NCI-H2171 treated with DMSO at 0.1 percent for 48 hours (cell line): ENCODE measurements at places on chromosomes 2 and 18.
A peak's percentile ranks its signal among the peaks of the same experiment; 100 is the strongest.

DNA sequence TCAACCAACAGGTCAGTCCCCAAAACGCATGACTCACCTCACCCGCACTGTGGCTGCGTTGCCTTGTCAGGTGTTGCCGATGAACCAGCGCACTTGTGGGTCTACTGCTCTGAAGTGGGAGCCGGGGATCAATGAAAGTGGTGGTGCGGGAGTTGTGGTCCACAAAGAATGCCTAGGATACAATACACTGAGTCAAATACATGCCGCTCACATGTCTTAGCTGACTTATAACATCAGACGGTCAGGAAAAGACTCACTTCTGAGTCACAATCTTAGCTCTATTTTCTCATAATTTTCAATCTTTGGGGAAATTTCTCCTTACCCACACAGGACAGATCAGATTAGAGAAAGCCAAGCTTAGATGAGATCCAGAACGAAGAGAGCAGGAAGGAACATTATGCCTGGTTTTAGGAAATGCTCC, 107.1 kb upstream of the STK17B start:
- no peak for DNase-seq

- no peak for DNase-seq
These were observed 64.8 kb upstream of the RBM44 start for GRCh38 chr2:237733677-237734300.

- DNase-seq = no peak
These were observed 3.6 kb downstream of the MAB21L4 start for GRCh38 chr2:240892356-240892755.

DNA sequence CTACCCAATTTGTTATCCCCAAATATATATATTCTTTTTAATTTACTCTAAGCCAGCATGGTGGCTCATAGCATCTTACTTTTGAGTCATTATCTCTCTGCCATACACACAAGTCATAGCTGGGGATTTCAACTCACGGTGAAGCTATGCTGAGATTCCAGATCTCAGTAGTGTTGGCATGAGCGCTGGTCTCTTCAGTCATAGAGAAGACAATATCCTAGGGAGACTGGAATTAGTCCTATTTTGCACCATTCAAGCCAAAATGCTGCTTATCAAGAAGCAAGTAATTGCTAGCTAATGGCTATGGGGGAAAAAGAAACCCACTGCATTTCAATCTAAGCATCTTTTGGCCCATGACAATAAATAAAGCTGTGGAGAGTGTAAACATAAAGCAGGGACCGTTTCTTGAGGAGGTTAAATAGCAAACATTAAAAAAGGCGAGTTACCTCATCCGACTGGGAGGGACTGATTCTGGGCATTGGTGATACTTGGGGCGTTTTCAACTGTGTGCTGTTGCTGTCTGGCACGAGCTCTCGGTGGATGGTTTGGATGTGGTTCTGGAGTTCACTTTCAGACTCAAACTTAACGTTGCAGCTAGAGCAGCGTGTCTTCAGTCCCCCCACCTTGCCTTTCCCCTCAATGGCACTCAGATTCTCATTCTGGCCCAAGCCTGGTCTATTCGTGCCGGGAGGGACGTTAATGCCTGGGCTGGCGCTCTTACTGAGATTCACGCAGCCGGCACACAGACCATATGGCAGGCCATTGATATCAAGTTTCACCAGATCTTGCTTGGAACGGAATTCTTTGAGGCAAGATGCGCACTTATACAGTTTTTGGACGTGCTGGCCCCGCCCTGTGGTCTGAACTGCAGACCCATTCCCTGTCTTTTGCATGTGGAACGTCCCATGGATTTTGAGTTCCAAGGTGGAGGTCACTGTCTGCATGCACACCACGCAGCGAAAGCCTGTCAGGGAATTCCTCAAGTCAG, 127.8 kb downstream of the ZNF521 start:
- DNase-seq = peak; percentile 85

DNA sequence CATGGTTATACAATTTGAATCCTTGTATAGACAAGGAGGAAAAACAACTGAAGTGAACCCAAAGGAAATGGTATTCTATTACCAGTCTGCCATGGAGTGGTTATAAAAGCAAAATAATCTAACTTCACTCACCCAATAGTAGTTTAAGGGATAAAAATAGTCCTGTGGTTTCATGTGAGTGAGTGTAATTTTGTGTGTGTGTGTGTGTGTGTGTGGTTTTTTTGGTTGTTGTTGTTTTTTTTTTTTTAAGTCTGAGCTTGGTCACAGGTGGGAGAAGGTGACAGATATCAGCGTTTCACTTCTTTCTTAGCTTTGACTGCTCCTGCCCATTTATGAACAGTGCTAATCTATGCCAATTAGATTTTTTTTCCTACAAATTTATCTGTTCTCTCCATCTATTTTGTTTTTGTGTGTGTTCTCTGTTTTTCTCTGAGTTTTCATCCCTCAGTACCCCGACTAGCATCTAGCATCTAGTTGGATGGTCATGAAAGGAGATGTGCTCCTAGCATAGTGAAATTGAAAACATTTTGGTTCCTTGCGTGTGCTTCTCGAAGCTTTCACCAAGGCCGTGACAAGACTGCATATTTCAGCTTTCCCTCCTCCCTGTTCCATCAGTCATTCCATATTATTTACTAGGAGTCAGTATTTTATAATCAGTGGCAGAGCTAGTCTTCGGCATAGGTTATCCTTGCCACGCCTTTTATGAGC, 200.1 kb upstream of the DTNA start:
- DNase-seq = no peak

GRCh38 chr2:219997341-219997851, 370.0 kb downstream of the SLC4A3 start:
- DNase-seq = peak; percentile 80

GRCh38 chr2:218027426-218028188, 24.8 kb upstream of the TNS1 start:
- no peak for DNase-seq

DNA sequence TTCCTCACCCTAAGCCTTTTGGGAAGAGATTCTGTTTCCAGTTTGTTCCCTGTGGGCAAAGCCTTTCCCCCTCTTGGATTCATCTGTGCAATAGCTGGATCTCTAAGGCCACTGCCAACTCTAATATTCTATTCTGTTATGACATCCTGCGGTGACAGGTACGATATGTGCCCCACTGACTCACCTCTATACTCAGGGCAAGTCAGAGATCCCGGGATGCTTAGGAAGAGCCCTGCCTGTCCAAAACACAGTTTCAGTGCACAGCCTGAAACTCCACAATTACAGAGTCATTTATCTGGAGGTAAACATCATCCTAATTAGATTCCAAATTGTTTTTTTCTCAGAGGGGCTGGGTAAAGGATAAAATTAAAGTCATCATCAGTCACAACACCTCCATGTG, 190.2 kb downstream of the TFCP2L1 start:
- no peak for DNase-seq

DNA sequence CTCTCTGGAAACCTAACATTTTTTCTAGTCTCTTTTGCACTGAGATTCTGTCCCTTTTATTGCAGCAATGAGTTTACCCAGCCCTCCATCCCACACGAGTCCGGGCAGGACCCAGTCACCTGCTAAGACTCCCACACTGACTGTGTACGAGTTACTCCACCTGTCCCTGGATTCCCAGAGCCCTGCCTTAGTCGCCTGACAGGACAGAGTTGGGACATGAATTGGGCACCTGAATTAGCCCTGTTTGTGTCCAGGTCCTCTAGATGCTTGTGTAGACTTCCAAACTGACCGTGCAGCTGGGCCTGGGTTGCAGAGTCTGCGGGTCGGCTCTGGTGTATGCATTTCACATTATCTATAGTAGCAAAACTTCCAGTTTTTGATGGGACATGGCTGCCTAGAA, 238.7 kb downstream of the VAPA start:
- peak; percentile 30 for DNase-seq

DNA sequence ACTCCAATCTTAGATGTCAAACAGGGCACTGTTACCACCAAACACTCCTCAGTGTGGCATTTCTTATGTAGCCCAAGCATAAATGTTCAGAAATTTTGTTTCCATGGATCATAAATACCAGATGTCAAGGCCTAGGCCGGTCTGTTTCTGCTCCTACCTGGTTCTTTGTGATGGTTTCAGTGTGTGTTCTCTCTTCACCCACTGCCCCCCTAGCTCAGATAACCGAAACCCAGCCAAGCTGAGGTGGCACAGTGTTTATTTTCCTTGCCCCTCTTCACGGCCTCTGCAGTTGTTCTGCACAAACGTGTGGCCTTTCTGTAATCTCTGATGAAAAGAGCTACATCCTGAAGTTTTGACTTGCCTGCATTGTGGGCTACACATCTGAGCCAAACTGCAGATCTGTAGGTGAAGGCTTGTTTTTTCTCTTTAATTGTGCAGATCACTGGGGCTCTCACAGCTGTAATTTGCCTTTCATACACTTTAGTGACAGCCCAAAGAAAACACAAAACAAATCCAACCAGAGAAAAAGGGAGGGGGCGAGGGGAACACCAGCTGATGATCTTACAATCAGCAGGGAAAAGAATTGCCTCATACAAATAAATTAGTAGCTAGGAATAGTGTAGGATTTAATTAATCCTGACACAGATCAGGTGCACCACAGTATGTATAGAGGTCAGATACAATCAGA, 99.1 kb downstream of the NRP2 start:
- no peak for DNase-seq

GRCh38 chr2:163735685-163736432, at the start of gene FIGN:
Gene FIGN, minus strand, starts transcription at chr2:163736008. Its CDS starts 1,081 bp downstream, at chr2:163734927.
- DNase-seq = peak; percentile 35

GRCh38 chr2:168300460-168300859, 53.1 kb upstream of the STK39 start:
- DNase-seq = no peak

GRCh38 chr2:219445220-219445640, 10.6 kb downstream of the SPEG start:
- peak; percentile 92 for DNase-seq

GRCh38 chr2:150824118-150824517, 336.7 kb upstream of the RND3 start:
- no peak for DNase-seq

- no peak for DNase-seq
These were observed 15.3 kb downstream of the STON1 start for GRCh38 chr2:48545244-48545643.

DNA sequence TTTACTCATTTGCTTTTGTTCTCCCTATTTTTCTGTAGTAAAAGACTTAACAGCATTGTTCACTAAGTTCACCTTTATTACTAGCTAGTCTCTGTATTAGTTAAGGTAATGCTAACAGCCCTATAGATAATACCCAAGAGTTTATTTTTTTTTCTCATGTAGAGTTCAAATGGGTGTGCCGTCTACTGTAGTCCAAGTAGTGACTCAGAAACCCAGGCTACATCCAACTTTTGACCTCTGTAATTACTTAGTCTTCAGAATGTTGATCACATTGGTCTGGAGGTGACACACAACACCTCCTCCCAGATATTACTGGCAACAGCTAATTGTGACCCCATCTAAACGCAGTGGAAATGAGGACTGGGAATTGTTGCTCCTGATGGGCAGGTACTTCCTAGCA, 7.7 kb downstream of the COQ10B start:
- DNase-seq = no peak

DNA sequence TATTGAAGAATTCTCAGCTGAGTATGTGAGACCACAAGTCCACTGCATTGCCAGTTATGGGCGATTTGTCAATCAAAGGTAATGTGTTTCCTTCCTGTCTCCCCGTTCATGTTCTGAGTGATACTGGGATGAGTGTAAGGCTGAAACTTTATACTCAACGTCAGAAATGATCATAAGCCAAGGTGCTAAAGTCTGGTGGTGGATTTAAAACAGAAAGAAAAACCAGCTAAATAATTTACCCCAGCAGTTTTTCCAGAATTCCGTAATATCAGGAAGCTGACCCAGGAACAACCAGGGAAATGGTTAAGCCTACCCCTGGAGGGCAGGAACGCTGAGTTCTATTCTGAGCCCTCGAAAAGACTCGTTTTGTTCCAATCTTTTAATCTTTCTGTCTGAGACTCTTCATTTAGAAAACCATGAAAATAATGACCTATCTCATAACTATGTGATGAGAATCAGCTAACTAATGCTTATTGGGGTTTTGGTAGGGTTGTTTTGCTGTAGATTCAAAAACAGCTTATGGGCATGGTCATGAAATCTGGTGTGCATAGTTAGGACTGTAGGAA, 149.6 kb downstream of the LAMA3 start:
- DNase-seq = no peak

DNA sequence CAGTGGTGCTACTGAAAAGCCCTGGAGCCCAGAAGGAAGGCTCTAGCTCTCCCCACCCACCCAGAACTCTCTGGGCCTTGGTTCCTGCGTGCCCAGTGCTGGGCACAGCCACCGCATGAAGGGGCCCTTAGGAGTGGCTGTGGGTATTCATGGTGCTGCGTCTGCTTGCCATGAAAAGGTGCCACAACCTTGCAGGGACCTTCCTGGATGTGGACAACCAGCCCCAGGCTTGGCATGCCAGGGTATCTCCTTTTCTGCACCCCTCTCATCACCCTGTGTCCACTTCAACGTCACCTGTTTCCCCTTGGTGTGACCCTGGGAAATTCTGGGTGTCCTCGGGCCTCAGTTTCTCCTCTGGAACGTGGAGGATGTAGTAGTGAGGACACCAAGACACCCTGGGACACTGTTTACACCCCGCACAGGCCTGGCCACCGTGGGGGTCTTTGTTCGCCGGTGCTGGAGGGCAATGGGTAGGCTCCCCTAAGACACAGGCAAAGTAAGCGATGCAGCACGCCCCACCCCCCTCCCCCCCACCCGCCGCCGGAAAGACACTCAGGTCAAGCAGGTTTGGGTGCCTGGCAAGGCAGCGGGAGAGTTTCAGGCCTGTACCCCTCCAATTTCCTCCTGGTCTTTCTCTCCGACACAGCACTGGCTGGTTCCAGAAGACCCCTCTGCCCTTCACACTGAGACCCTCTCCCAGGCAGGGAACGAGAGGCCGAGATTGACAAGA, 34.8 kb upstream of the TAF1B start:
- no peak for DNase-seq

GRCh38 chr2:71611781-71612527, 158.6 kb downstream of the DYSF start:
- DNase-seq = no peak

DNA sequence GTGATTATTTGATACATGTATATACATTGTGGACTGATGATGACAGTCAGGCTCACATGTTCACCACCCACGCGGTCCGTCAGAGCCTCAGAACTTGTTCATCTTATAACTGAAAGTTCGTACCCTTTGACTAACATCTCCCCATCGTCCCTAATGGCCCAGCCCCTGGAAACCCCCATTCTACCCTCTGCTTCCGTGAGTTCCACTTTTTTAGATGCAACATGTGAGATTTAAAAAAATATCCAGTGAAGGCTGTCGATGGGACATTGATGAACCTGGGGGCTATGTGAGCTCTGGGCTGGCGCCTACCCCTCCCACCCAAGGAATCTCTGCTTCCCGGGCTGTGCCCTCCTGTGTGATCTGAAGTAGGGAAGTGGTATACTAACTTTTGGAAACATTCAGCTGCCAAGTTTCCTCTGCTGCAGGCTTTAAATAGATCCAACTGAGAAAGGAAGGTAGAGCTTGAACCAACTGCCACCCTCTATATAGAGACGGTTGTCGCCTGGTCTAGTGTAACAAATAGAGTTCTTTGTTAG, 163.8 kb downstream of the FAM210A start:
- no peak for DNase-seq
